ENCODE measurements at places on chromosomes 7 and 10.

DNA sequence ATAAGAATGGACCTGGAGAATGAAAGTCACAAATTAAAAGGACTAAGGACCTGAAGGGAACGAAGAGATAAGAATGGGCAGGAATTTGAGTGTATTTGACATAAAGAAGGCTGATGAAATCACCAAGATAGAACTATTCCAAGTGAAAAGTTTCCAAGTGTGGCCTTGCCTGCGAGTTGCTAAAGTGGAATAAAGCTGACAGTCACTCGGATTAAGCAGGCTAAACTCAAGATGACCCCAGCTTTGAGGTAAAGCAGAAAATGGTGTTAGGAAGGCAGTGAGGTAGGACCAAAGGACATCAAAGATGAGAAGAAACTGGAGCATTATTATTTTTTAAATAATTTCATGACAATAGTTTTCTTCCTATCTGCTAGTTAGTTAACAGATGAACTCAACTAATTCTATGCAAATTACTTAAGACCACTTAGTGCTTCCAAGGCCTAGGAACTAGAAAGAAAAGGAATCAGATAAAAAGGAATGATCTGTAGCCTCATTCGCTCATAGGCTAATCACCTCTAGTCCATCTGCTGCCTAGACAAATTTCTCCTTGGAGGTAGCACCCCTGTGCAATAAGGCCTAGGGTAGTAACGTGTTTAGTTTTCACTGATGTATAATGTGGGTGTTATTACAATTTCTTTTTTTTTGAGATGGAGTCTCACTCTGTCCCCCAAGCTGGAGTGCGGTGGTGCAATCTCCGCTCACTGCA is 34.5 kb downstream of the EZH2 start:
- no peak for DNase-seq

DNA sequence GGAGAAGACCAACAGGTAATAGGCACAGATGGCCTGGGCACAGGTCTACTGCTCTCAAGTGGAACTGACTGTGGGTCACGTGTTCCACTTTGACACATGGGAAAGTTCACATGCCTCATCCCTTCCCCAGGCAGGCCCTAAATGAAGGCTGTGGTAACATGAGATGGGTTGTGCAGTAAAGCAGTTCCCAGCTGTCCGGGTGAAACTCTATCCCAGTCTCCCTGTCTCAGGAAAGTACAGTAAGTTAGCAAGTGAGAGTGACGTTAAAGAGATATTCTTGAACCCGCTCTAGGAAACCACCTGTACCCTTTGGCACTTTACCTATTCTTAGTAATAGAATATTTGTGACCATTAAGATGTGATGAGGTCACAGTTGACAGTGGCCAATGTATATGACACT is 343.7 kb upstream of the AOAH start:
- no peak for DNase-seq

DNA sequence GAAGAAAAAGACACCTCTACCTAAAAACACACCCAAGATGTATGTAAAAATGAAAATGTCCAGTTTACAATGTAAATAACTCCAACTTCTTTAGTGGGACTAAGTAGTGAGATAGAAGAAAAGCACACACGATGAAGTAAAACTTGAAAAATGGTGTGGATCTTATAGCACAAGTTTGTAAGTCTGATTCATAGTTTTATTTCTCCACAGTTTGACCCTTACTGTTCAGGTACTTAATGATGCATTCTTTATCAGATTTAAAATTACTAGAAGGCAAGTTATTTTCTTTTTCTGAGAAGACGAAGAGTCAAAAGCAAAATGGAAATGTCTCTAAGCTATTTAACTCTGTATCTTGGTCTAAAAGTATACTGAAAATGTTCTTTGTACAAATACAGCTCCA is 6.1 kb downstream of the NAMPT start:
- no peak for DNase-seq

DNA sequence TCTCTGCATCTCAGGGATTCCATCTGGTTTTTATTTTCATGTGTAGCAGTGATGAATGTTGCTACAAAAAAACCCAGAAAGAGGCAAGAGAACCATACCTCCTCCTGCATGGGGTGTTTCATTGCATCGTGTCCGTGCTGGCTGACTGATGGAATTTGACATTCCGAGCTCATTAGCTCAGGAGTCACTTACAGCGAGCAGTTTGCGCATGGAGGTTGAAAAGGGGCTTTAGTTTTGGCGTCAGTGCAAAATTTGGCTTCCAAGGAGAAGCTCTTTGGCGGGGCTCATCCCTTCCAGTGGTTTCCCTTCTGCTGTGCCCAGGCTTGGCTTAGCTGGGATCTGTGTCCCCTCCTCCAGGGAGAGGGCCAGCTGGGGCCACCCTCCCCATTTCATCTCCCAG is 25.8 kb downstream of the EMX2 start:
- DNase-seq: no peak

GRCh38 chr7:132656846-132657776 is 80.8 kb upstream of the PLXNA4 start:
- DNase-seq: peak; percentile 62

DNA sequence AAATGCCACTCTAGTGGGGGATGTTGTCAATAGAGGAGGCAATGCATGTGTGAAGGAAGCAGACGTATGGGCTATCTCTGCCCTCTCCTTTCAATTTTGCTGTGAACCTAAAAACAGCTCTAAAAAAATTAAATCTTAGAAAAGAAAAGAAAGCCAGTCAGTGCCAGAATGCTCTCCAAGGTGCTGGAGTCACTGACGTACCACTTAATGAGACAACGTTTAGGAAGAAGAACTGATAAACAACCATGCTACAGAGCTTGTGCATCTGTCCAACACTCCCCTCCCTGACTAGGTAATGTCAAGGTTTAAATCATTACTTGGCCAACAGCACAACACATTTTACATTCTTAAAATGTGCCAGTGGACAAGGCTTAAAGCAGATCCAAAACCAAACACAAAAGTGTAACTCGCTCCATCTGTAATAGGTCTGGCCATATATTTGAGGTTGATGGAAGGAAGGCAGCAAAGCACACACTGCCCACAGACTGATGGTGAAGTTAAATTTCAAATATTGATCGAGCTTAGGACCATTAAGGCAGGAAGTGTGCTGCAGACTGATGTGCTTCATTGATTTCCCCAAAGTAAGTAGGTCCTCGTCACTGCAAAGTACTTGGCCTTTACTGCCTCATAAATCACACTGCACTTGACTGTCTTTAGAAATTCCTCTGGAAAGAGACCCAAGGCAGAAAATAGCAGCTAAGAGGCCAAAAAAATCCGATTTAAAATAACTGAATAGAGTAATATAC is 15.5 kb downstream of the ARMH3 start:
- DNase-seq: peak; percentile 30

DNA sequence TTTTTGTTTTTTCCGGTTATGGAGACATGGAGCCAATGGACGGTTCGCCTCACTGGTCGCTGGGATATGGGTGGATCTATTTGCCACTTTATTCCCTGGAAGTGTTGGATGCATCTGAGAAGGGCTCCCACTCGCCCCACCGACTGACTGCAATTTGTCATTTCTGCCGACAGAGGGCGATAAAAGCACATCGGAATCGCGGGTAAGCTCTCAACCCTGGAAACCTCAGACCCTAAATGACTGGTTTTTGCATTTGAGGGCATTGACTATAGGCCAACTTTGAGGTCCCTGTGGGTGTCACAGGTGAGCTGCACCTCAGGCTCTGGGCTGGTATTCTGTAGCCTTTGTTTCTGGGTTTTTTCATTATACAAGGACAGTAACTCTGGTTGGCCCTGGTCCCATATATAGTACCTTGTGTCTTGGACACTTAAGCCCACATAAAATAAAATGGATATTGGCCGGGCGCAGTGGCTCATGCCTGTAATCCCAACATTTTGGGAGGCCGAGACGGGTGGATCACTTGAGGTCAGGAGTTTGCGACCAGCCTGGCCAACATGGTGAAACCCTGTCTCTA is 11.9 kb upstream of the OPALIN start:
- peak; percentile 75 for DNase-seq

GRCh38 chr10:12489806-12490205 is 140.5 kb downstream of the CAMK1D start:
- no peak for DNase-seq

- DNase-seq: no peak
These were observed 8.5 kb upstream of the SFR1 start for GRCh38 chr10:104113376-104113956.

DNA sequence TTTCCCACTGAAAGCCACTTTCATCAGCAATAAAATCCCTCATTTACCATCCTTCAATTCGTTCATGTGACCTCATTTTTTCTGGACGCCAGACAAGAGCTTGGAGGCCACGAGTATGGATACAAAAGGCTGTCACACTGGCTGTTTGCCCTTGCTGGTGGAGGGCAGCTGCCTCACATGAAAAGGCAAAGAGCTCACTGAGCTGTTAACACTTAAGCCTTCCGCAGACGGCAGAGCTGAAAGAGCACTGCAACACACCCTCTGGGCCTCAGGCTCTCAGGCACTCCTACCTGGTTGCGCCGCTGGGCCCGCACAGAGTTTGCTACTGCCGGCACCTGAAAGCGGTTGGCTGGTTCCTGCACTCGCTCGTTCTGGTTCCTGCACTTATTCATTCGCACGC is 193.5 kb downstream of the CFTR start:
- no peak for DNase-seq

DNA sequence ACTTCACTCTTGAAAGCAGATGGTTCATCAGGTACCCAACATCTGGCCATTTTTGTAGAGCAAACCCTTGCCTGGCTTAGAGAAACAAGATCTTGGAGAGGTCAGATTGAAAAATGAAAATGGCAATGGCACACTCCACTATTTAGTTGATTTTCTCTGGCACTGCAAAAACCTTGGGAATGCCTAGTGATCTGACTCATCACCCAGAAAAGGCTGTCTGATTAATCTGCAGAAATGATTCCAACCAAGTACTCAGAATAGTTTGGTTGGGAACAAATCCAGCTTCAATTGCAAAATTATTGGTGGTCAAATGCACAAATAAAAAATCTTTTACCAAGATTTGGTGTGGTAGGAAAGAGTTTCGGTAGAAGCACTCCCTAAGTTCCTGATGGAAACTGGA is 351.2 kb downstream of the PHTF2 start:
- DNase-seq: no peak

GRCh38 chr7:109343678-109344077 is 774.0 kb downstream of the DNAJB9 start:
- DNase-seq: no peak

DNA sequence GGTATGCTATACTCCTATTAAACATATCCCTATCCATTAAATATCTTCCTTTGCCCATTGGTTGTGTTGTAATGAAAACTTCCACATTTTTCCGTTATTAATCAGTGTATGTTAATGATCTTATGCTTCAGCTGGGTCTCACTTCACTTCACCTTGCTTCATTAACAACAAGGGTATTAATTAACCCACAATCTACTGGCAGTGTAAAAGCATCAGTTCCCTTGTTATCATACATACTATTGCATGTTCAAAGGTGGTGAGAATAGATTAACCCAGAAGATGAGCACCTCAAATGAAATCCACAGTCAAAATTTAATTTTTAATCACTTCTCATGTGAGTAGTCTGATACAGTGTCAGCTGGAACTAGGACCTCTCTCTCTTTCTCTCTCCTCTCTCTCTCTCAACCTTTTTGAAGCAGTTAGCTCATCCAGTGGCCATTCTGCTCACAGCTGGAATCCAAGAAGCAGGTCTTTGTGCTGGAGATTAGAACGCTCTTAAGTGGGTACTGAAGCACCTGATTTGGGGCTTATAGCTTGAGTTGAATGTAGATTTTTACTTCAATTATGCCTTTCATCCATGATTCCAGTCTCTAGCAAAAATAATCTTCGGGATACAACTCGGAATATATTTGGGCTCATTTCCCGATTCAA is 172.3 kb downstream of the RAPGEF5 start:
- DNase-seq: no peak

- DNase-seq: no peak
These were observed 43.5 kb downstream of the MCU start for GRCh38 chr10:72735288-72735936.

DNA sequence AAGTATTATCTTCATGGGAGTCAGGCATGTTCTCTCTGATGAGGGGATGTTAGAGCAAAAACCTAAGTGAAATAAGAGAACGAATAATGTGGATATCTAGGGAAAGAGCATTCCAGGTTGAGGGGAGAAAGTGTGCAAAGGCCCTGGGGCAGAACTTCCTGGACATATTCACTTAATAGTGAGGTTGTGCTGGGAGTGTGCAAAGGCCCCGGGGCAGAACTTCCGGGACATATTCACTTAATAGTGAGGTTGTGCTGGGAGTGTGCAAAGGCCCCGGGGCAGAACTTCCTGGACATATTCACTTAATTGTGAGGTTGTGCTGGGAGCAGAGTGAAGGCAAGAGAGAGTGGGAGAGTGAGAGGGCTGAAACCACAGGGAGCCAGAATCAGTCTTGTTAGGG is 11.8 kb downstream of the PON1 start:
- DNase-seq: no peak

DNA sequence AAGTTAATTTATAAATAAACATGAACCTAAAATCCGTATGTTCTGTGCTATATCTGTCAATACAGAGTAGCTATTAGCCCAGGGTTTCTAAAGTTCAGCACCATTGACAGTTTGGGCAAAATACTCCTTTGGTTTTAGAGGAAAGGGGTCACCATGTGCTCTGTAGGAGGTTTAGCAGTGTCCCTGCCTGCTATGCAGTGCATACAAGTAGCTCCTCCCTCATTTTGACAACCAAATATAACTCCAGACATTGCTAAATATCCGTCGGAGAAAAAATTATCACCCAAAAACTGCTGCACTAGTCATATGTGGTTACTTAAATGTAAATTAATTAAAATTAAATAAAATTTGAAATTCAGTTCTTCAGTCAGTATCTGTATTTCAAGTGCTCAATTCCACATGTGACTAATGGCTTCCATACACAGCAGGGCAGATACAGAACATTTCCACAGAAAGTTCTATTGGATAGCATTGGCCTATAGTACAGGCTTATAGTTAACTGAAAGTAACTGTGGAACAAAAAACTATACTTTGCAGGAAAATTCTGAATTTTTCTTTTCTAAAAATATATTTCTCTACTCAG is 6.4 kb downstream of the UPF2 start:
- no peak for DNase-seq

- DNase-seq: no peak
These were observed 39.8 kb upstream of the MSRB2 start for GRCh38 chr10:23055424-23056185.

DNA sequence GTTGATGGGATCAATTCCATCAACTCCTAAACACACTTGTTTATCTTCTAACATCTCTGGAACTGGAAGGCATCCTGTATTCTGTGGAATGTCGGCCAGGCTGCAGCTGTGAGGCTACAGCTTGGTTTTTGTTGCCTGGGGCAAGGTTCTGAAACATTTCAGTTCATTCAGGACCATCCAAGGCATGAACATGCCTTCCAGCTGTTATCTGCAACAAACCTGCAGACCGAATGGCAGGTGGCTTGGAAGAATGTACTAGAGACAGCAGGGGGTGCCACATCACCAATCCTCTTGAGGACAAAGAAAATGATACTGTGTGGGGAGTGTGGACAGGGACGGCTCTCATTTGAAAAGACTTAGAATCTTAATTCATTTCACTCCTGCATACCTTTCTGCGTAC is 12.4 kb downstream of the PAPOLB start:
- DNase-seq: peak; percentile 37

DNA sequence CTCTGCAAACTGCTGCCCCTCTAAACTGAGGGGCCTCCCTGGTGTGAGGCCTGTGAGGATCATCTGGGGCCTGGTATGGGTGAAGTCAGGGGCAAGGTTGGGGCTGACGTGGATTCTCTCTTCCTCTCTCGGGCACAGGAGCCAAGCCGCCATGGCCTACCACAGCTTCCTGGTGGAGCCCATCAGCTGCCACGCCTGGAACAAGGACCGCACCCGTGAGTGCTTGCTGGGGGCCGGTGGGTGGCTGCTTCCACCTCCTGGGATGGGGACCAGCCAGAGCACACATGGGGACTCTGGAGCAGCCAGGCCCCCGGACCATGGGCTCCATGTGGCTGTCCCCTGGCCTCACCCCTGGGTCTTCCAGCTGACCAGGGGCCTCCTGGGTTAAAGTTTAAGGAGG is 11.0 kb downstream of the ARPC1B start:
- no peak for DNase-seq
